Spleen (tissue), 13 donors: ENCODE measurements at places on chromosomes 13 and 19. TPM values are rescaled to one million over a fixed set of nuclear protein-coding genes. Genes with fewer than 3 reads are reported as not detected.

DNA sequence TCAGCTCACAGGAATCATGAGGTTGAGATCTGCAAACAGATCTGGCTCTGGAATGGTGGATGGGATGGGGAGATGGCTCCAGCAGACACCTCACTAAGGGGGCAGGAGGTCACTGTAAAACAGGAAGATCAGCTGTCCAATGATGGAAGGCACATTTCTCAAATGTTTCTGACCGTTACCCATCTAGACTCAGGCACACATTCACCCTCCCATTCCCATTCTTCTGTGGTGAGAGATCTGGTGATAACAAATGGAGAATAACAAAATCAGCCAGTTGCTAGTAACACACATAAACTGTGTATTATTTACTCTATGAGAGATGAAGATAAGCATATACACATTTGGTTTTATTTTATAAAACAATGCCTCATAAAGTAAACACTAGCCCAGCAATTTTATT lies 235.9 kb downstream of the TSHZ3 start:
- DNase-seq, result no peak

DNA sequence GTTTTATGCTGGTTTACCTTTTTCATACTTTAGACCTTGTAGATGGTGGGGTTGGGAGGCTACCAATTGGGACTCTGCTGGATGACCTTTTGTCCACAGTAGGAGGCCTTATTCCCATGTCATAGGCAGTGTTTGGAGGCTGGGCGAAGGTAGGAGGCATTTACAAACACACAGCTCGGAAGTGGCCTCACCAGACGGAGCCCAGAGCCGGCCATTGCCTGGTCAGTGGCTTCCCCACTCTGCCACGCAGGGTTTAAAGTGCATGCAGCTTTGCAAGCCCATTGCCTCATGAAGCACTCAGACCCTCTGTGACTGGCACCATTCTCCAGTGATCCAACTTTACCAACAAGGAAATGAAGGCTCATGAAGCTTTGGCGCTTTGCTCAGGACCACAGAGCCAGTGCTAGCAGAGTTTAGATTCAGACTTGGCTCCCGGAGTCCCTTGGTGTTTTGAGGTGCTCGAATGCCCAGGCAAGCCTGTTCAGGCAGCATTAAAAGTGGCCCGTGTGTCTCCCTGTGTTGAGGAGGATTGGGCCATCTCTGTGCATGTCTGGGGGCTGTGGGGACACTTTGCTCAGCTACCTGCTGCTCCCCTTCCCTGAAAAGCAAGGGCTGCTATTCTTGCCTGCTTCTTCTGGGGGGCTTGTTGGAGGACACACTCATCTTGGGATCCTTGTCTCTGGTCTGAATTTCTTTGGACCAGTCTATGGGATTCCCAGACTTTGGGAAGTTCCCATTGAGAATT lies 148.7 kb downstream of the ZNF536 start:
- no peak for DNase-seq

DNA sequence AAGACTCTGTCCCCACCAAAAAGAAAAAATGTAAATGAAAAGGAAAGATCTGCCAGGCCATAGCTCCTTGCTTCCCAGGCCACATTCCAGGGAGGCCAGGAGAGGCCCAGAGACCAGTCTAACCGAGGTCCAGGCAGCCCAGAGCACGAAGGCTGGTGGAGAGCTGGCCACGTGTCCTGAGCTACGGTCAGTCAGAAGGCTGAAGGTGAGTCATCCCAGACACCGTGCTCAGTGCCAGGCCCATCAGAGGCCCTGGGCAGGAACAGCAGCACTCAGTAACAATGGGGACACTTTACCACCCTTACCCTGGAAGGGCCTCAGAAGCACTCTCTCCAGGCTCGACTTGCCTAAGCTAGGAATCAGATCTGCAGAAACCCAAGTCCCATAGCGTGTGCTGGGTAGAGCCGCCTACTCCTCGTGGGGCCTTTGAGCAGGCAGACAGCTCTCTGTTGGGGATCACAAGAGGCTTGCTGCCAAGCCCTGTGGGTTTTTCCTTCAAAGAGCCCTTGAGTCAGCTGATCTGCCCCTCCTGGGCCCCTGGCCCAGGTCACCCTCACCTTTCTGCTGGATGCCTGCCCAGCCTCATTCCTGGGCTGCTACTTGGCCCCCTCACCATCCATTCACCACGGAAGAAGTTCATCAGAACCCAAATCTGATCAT lies 11.6 kb upstream of the DNMT1 start:
- DNase-seq, result no peak

DNA sequence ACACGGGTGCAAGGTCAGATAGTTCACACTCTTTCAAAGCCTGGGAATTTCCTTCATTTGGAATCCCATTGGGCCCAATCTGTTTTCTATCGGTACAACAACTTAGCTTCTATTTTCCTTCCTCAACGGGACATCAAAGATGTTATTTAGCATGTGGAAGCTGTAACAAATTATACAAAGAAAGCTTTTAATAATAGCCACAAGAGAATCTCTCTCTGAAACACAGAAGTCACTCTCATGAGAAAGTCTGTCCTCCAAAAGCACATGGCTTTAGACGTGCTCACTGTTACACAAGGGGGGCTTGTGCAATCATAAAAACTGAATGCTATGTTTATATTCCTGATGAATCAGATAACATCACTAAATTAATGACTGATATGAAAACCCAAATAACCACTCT lies 28.9 kb upstream of the CYSLTR2 start:
- no peak for DNase-seq

SSC5D gene
- total RNA-seq, result 27.1 TPM

GRCh38 chr19:29155683-29156082 lies 57.3 kb downstream of the UQCRFS1 start:
- no peak for DNase-seq

DNA sequence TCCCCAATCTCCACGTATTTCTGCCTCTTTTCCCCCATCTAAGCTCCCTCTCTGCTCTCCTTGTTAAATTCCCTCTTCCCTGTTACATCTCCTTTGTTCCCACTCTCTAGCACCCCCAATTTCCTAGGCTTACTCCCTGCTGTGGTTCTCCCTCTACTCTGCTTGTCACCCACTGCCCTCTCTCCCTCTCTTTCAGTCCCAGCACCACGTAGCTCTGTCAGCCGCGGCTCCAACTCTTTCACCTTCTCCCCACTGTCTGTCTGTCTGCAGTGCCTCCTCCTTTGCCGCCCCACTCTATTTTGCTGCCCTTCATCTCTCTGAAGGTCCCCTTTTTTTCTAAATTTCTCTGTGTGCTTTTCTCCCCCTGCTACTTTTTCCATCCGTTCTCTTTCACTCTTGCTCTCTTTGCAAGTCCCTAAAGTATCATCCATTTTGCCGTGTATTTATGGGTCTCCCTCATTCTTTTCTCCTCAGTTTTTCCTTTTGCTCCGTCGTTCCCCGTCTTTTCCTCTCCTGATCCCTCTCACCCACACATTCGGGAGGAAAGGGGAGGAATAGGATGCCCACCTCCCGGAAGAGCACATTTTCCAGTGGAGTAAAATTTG lies 937 bp downstream of the ZNF841 start:
- no peak for DNase-seq

PLIN5 gene
- total RNA-seq, result 17.3 TPM

- no peak for DNase-seq
These were observed 15.9 kb upstream of the NOP53 start for GRCh38 chr19:47729468-47729798.

GRCh38 chr13:25946321-25946720 lies 105.5 kb downstream of the SHISA2 start:
- DNase-seq, result no peak

GRCh38 chr19:34457446-34457845 lies 24.1 kb upstream of the WTIP start:
- no peak for DNase-seq

PDX1 gene
- not detected for total RNA-seq

- DNase-seq, result no peak
These were observed 168.1 kb upstream of the IRS2 start for GRCh38 chr13:109954441-109954840.

NTF4 gene
- total RNA-seq, result not detected
